GM04504 (cell line): ENCODE measurements at places on chromosomes 3 and 15.
A peak's percentile ranks its signal among the peaks of the same experiment; 100 is the strongest.

DNA sequence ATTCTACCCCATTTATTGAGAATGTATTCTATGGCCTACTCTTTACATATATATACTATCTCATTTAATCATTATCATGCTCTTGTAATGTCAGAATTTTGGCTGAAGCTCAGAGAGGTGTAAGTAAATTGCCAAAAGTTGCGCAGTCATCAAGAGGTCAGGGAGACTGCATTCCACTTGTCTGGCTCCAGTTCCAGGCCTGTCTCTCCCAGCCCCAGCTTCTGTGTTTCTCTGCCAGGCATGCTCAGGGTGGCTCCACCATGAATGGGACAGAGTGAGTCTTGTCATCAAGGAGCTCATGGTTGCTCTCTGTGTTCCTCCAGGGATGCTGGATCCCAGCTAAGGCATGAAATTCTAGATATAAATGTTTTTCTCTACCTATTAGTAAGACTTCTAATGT is 635.1 kb upstream of the MDFIC2 start:
- no peak for DNase-seq

DNA sequence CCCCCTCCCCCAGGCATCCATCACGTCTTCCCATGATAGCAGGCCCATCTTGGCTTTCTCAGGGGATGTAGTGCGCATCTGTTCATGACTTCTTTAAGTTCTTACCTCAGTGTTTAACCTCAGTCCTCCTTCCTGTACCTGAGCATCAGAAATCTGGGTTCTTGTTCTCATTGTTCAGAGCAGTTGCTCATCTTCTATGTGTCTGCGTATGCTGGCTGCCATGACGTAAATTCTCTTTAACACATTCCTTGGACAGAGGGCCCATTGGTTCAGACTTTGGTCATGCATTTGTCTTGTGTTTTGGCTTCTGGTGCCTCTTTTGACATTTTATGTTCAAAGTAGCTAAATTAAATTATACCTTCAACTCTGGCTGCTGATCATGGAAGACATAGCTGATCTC is 227.3 kb downstream of the CACNA2D3 start:
- no peak for DNase-seq

GRCh38 chr3:29409409-29409808 is 128.5 kb downstream of the RBMS3 start:
- no peak for DNase-seq

GRCh38 chr3:52331906-52332305 is 15.8 kb downstream of the DNAH1 start:
- no peak for DNase-seq

GRCh38 chr3:10192953-10193691 is 28.4 kb downstream of the IRAK2 start:
- peak; percentile 90 for DNase-seq

GRCh38 chr3:108879915-108880314 is 57.3 kb downstream of the TRAT1 start:
- no peak for DNase-seq

- no peak for DNase-seq
Observed at GRCh38 chr15:46280762-46281542, 646.1 kb downstream of the SQOR start.

- no peak for DNase-seq
Observed at GRCh38 chr3:122271246-122271898, 53.7 kb upstream of the CSTA start.

DNA sequence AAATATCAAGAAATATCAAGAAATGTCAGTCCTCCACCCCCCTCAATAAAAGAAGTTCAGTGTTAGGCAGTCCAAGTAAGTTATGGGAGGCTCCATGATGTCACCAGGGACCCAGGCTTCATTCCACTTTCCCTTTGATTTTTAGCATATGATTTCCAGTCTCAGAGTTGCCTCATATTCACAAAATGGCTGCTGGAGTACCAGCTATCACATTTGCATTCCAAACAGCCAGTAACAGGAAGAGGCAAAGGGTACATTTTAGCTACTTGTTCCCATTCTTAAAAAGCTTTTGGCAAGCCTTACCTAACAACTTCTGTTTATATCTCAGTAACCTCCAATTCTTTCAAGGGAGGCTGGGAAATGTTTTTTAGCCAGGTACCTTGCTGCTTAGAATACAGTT is 13.4 kb upstream of the KLF13 start:
- no peak for DNase-seq

DNA sequence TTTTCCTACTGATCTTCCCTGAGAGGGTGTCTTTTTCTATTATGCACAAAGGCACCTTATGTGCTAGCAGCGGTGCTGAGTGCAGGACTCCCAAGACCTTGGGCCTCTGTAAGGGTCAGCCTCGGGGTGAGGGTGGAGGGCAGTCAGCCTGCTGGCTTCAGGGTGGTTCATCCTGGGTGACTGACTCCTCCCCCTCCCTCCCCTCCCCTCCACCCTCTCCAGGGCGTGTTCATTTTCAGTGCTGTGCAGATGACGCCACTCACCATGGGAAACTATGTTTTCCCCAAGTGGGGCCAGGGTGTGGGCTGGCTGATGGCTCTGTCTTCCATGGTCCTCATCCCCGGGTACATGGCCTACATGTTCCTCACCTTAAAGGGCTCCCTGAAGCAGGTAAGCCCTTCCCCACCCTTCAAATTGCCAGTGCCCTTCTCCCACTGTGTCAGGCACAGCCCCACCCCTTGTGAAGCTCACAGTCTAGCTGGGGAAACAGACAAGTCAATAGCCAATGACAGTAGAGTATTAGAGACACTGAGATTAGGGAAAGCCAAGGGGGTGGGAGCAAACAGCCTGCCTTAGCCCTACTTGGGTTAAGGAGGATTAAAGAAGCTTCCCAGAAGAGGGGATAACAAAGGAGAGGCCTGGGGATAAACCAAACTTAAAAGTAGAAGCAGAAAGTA is 41.9 kb downstream of the SLC6A1 start:
- no peak for DNase-seq

DNA sequence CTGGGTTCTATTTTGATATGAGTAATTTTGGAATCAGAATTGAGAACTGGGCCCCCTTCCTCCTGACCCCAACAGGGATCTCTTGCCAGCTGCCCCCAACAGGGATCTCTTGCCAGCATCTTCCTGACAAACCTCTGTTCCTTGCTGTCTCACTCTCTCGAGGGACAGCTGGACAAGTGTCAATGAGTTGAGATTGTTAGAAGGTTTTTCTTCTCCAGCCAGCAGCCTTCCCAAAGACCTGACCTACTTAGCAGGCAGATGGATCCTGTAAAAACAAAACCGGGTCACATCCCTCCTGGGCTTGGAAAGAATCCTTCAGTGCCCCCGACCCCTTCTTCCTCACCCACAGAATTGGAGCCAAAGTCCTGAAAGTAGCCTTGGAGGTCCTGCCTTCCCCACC is 21.6 kb downstream of the LIMD1 start:
- DNase-seq: no peak

GRCh38 chr3:42713747-42714146 is 11.1 kb upstream of the HHATL start:
- no peak for DNase-seq

GRCh38 chr3:174547801-174548435 is 311.2 kb upstream of the NAALADL2 start:
- no peak for DNase-seq

DNA sequence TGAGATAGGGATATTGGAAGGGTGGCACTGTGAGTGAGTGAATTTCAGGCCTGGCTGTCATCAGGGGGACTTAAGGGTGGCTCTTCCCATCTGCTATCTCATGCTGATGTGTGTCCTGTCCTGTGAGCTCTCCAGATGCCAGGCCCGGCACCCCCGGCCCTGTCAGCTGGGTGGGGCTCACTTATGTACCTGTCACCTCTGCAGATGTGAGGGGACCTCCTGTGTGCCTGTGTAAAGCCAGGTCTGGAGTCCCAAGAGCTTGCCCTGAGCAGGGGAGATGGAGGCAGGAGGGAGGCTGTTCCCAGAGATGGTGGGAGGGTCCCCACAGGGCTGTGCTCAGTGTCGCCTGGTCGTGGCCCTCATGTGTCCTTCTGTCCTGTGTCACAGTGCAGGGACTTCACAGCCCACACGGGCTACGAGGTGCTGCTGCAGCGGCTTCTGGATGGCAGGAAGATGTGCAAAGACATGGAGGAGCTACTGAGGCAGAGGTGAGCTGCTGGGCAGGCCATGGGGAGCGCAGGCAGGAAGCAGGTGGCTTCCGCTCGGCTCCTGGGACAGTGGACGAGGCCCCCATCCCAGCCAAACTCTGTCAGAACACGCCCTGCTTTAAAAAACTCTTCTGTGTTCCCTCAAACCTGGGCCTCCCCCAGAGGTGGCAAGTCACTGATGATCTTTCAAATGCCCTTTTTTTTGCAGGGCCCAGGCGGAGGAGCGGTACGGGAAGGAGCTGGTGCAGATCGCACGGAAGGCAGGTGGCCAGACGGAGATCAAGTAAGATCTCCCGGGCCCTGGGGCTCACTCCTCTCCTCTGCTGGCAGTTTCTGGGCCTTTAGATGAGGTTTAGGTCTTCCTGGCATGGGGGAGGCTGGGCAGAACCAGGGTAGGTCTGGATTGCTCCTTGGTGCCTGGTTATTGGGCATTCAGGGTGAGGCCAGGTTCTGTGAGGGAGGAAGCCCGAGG is 23.1 kb downstream of the PSTPIP1 start:
- DNase-seq: no peak

DNA sequence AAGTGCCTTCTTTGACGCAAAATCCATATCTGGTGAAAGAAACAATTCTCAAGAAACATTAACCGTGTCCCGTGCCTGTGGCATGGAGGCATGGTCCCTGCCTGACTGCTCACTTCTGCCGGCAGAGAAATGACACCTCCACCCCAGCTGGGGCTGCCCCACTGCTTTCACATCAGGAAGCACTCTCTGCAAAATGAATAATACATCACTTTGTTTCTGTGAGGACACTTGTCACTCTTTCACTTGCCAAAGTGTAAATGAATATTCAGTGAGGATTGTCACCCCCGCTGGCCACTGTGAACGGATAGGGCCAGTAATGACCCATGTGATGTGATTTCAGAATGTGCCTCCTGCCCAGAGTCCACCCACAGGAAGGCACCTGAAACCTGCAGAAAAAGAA is 31.1 kb upstream of the SLC24A5 start:
- no peak for DNase-seq

DNA sequence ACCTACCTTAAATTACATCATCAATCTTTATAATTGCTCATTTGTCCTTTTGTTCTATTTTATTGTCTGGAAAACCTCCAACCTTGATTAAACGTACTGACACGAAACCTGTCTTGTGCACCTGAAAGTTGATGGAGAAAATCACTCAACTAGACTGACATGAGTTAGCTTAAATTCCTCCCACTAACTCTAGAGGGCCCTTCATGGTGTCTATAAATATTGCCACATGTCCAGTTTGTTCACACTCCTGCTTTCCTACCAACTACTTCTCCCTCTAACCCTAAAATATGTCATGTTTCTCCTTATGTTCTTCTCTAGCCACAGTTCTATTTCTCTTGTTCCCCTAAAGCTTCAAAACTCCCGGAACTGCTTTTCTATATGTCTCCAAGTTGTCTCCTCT is 59.8 kb upstream of the SGO1 start:
- no peak for DNase-seq

- no peak for DNase-seq
Observed at GRCh38 chr3:30690199-30690598, 83.8 kb downstream of the TGFBR2 start.

DNA sequence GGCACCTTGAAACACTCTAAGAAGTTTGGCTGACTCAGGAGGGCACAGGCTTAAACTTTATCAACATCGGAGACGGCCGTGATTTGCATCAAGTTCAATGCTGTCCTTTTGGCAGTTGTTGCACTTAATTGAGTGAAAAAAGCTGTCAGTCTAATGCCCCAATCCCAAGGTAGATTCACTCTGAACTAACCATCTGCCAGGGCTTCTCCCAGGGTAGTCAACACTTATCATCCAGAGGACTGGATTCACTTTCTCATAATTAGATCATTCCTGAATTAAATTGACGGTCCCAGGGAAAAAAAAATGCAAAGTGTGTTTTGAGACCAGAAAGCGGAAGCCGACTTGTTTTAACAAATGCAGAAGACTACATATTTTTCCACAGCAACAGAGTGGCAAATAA is 28.5 kb downstream of the RORA start:
- no peak for DNase-seq

- DNase-seq: no peak
Observed at GRCh38 chr3:13494463-13495350, 14.6 kb downstream of the HDAC11 start.

DNA sequence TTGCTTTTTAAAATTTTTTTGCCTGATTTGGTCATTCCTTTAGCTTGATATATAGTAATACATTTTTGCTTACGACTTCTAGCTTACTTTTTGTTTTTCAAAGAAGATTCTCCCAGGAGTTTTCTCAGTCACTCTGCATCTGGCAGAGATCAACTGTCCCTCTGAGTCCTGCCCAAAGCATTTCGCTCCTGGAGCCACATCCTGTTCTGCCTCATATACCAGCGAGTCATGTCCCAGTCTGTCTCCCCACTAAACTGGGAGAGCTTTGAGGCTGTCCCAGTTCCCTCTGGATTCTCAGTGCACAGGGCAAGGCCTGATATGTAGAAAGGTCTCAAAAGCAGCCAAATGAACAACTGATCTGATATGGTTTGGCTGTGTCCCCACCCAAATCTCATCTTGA is 326.3 kb downstream of the ARRDC4 start:
- DNase-seq: peak; percentile 11

- DNase-seq: no peak
Observed at GRCh38 chr3:28544236-28544635, 195.6 kb upstream of the AZI2 start.

- DNase-seq: no peak
Observed at GRCh38 chr15:68364028-68364659, 67.8 kb downstream of the ITGA11 start.

- DNase-seq: no peak
Observed at GRCh38 chr15:38374029-38374428, 79.9 kb upstream of the FAM98B start.

DNA sequence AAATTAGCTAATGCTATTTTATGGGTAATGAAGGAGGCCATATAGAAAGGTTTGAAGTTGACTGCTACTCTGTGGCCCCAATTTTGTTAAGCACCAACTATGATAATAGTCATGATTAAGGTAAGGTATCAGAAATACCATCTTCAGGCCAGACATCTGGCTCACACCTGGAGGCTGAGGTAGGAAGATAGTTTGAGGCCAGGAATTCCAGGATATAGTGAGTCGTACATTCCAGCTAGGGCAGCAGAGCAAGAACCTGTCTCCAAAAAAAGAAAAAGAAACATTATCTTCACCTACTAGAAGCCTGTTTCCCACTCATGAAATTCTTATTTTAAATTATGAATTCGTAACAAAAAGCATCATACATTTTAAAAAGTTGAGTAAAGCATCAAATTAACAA is 64.4 kb downstream of the LRRC28 start:
- no peak for DNase-seq

- DNase-seq: no peak
Observed at GRCh38 chr3:153617463-153617862, 455.4 kb downstream of the RAP2B start.

GRCh38 chr3:63870615-63871005 is 6.9 kb downstream of the ATXN7 start:
- no peak for DNase-seq

DNA sequence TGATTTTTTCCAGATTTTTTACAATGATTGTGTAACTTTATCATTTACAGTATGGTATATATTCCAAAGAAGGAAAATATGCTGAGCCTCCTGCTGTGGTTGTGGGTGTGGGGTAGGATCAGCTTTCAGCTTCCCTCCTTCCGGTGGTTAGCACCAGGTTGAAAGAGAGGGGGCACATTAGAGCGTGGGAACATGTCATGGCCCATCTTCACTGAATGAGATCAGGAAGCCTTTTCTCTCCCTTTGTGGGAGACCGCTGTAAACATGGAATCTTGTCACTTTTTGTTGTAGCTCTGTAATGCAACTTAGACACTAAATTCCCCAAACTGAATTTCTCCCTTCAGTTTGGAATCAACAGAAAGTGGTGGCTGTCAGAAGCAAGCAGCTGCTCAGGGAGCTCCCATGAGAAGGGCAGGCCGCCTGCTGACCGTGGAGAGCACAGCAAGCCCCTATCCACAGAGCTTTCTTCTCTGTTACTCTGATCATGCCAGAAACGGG is 86.7 kb upstream of the LIMD1 start:
- no peak for DNase-seq
